ENCODE measurements at places on chromosomes 2 and 18. TPM values are rescaled to one million over a fixed set of nuclear protein-coding genes. Genes with fewer than 3 reads are reported as not detected.

Gene MYO5B
- 10.0 TPM for total RNA-seq

Gene CIAO1
- 90.0 TPM for total RNA-seq

Gene AQP12B
- total RNA-seq, result not detected

Gene LIMS2
- 5.6 TPM for total RNA-seq

Gene TFCP2L1
- total RNA-seq, result 4.9 TPM

Gene PIEZO2
- 0.51 TPM for total RNA-seq

Gene CREG2
- total RNA-seq, result 10.6 TPM

Gene CCDC148
- 0.39 TPM for total RNA-seq

Gene RBM43
- 3.6 TPM for total RNA-seq

Data from A549 treated with CORT108297 at 1 μM for 4 hours (cell line).